Renal cortex interstitium (tissue), 15 donors: ENCODE measurements at places on chromosomes 13 and 19. TPM values are rescaled to one million over a fixed set of nuclear protein-coding genes. Genes with fewer than 3 reads are reported as not detected.

The SIGLEC11 gene
- polyA plus RNA-seq = 4.9 TPM

The DZIP1 gene
- 69.1 TPM for polyA plus RNA-seq

The ZNF491 gene
- polyA plus RNA-seq = 4.8 TPM

The FCER2 gene
- not detected for polyA plus RNA-seq

The GDF15 gene
- 2.9 TPM for polyA plus RNA-seq

The CRLF1 gene
- 5.8 TPM for polyA plus RNA-seq

The SYNGR4 gene
- 0.41 TPM for polyA plus RNA-seq

DNA sequence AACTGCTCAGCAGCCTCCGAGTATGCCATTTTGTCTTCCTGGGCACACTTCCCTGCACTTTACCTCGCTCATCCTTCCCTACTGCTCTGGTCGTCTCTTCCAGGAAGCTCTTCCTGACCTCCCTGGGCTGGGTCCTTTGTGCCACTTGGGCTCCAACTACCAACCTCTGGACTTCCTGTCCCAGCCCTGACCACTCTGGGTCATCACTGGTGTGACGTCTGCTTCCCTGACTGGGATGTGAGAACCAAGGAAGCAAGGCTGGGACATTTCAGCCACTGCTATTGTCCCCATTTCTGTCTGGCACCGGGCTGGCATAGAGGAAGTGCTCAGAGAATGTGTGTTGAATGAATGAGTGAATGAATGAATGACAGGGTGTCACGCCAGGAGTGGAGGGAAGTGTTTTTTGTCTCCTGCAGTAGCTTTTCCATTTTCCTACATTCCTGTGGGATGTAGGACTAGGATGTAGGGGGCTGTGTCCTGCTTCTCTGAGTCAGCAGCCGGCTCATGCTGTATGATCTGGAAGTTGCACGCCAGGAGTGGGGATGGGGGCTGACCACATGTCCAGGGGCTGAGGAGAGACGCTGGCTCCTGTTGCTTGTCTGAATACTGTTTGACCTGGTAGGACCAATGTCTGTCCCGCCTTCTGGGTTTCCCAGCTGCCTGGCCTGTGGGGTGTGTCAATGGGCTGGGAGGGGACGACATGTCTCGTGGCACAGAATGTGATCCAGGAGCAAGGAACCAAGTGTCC lies 14.7 kb downstream of the NOVA2 start:
- DNase-seq = no peak

- no peak for DNase-seq
Measured at GRCh38 chr19:30754162-30754561, 382.0 kb downstream of the ZNF536 start.

DNA sequence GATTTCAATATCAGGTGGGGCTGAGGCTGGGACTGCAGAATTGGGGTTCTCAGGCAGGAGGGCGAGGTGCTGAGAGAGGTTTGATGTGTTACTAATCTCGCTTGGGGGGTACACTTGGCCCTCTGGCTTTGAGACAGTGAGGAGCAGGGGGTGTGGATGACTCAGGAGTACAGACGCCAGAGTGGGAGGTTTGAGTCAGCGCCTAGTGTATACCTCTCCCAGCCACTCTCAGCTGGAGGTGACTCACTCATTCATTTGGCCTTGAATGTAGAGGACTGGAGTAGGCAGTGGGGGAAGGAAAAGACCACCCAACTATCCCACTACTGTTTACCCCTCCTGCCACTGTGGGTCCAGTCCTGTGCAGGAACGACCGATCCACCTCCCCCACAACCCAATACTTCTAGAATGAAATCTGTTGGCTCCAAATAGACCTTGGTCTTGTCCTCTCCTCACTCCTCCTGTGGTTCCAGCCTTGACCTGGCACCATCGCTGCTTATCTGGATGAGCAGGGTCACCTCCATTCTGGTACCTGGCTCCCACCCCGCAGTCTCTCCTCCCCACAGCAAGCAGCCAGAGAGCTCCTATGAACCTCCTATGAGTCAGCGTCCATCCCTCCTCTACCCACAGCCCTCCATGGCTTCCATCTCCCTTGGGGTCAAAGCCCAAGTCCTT lies 20.1 kb upstream of the ZNRF4 start:
- no peak for DNase-seq

GRCh38 chr19:45061965-45062364 lies 14.3 kb downstream of the ZNF296 start:
- DNase-seq = no peak

- DNase-seq = no peak
Measured at GRCh38 chr19:30062907-30063649, 121.0 kb downstream of the URI1 start.

DNA sequence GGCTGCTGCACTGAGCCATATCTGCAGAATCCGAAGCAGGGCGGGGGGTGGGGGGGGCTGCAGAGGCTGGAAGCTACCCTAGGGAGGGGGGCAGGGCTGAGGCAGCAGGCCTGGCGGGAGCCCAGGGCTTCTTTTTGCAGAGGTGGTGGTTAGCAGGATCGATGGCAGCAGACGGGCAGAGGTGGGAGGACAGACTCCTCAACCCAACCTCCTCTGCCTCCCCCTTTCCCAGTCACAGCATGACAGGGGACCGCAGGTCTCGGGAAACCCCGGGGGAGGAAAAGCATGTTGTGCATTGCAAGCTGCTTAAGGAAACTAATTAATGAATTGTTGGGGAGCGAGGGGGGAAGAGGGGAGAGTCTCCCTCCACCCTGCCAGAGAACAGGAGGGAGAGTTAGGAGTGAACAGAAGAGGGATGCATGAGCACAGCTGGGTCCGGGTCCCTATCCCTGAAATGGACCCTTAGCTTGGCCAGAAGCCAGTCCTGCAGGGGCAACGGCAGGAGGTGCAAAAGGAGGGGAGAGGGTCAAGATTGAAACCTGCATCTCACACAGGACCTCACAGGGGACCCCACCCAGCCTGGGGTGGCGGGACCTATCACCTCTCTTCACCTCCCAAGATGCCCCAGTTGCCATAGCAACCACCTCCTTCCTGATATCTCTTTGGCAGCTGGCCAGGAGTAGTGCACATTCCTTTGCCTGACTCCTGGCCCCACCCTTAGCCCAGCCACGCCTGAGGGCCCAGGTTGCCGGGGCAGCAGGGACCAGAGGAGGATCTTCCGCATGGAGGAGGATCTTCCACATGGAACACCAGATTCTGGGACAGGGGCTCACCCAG lies 1.8 kb downstream of the FXYD7 start:
- DNase-seq = no peak

- DNase-seq = no peak
Measured at GRCh38 chr13:33040090-33040489, 23.9 kb downstream of the KL start.

DNA sequence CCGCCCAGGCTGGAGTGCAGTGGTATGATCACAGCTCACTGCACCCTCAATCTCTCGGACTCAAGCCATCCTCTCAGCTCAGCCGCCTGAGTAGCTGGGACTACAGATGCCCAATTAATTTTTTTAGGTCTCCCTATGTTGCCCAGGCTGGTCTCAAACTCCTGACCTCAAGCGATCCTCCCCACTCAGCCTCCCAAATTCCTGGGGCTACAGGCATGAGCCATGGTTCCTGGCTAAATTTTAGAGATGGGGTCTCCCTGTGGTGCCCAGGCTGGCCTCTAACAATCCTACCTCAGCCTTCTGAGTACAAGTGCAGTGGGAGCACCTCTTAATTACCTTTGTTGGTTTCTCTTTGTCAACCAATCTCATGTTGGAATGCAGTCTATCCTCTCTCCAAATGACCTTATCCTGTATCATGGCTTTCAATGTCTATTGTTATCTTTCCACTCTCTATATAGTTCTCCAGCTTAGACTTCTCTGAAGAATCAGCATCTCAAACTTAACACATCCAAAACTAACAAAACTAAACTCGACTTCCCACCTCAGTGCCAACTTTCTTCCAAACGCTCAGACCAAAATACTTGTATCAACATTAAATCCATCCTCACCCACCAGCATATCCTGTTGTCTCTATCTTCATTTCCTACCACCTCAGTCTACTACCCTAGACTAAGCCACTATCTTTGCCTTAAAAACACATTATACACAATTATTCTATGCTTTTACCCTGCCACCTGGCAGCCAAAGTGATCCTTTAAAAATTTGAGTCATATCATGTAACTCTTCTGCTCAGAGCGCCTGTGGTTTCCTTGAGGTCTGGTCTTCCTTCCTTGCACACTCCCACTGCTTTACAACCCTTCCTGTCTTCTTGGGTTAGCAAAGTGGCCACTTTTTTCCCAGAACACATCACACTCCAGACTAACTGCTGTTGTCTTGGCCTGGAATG lies 6.7 kb downstream of the TPT1 start:
- DNase-seq = no peak

DNA sequence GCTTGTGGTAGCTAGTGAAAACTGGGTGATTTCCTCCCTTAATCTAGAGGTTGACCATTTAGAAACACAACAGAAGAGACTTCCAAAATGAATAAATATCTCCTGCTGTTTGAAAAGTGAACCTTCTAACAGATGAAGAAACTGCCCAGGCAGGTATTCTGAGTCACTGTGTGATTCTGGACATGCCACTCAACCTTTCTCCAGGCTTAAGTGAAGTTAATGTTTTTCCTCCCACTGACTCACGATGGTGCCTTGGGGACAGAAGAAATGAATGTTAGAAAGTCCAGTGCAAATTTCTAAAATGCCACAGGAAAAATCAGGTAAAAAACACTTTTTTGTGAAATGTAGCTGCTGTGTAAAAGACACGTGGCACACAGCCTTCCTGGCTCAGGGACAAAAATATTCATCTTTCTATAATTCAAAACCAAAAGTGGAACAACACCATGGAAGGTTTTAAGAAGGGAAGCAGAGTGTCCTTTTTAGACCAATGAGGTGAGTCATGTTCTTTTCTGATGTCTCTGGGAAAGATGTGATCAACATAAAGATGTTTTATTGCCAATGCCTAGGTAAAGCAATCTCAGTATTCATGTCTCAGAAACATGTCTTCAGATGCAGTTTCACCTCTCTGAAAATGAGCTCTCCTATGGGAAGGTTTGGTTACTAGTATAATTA lies 9.1 kb downstream of the UBE2L5 start:
- no peak for DNase-seq

DNA sequence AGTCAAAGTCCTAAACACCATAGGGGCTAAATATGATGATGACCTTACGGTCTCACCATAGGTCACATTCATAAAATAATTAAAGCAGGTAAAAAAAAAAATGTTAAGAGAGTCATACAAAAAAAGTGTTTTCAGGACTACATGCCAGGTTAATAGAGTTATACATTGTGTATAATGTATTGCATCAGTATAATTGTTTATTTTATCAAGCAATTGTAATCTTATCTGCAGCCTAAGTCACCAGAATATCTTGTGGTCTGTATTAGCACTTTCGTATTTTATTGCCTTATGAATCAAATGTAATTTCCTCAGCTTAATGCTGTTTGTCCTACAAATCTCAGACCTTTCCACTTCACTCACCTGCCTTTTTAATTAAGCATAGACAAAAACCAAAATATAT lies 972.9 kb upstream of the PCDH20 start:
- no peak for DNase-seq

DNA sequence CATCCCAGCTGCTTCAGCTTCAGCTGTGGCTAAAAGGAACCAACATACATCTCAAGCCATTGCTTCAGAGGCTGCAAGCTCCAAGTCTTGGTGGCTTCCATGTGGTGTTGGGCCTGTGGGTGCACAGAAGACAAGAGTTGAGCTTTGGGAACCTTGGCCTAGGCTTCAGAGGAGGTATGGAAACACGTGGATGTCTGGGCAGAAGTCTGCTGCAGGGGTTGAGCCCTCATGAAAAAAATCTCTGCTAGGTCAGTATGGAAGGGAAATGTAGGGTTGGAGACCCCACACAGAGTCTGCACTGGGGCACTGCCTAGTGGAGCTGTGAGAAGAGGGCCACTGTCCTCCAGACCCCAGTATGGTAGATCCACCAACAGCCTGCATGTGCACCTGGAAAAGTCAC lies 279.3 kb downstream of the MZT1 start:
- DNase-seq = no peak

- no peak for DNase-seq
Measured at GRCh38 chr13:98507282-98507797, 69.6 kb downstream of the STK24 start.

DNA sequence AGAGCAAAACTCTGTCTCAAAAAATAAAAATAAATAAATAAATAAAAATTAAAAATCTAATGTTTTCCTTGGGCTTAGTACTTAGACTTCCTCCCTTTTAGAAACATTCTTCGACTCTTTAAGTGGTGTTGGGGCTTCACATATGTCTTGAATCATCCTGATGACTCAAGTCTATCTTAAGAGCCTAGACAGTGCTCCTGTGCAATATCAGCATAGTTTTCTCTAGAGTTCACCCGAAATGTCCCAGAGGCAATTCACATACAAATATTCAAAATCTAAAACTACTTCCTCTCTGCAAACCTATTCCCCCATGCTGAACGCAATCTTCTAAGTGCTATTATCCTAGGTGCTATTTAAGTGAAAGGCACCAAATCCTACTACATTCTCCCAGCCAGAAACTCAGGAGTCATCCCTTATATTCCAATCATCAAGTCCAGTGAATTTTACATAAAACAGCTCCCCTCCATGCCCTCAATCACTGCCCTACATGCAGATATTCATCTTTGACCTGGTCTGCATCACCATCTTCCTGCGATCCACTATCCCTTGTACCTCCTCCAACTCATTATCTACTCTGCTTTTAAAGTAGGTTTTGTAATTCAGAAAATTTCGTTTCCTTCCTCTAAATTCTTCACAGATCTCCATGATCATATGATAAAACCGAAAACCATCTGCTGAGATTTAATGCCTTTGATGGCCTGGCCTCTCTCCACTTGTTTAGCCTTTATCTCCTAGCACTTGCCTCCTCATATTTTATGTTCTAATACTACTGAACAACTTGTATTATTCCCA lies 102.7 kb downstream of the ELF1 start:
- no peak for DNase-seq

GRCh38 chr13:95564091-95564490 lies 11.6 kb downstream of the CLDN10 start:
- no peak for DNase-seq

GRCh38 chr13:59721926-59722910 lies 441.5 kb downstream of the DIAPH3 start:
- no peak for DNase-seq

DNA sequence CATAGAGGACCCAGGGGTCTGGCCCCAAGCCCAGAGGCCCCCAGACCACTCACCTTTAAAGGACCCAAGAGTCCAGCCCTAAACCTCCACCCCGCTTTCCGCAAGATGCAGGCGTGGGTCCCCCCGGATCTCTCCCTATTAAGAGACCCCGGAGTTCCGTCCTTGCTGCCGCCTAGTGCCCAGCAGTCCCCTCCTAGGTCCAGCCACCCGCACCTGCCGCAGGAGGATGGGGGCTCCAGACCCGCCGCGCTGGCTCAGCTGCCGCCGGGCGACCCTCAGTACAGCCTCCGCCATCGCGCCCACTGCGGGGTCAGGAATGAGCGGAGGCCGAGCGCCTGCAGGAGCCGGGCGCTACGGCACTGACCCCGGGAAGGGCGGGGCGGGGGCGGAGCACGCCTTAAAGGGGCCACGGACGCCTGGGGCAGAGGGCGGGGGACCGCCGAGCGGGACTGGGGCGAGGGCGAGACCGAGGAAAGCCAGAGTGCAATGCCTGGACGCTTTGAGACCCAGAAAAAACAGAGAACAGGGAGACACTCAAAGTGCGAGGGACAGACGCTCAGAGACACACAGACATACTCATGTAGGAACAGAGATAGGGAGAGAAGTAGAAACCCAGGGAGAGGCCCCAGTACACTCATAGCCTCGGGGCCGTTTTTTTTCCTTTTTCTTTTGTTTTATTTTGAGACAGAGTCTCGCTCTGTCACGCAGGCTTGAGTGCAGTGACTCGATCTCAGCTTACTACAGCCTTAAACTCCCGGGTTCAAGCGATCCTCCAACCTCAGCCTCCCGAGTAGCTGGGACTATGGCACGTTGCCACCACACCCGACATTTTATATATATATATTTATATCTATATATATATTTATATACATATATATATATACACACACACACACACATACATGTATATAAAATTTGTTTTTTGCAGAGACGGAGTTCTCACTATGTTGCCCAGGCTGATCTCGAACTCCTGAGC lies at the start of gene ETHE1:
Gene ETHE1, minus strand, starts transcription at position 318 of the 976 bp plus-strand sequence. Its CDS starts 24 bp downstream, at position 294.
- no peak for DNase-seq
